ENCODE measurements at places on chromosomes 13 and 19. TPM values are rescaled to one million over a fixed set of nuclear protein-coding genes. Genes with fewer than 3 reads are reported as not detected.

SIGLEC8 gene
- total RNA-seq, result not detected

DNA sequence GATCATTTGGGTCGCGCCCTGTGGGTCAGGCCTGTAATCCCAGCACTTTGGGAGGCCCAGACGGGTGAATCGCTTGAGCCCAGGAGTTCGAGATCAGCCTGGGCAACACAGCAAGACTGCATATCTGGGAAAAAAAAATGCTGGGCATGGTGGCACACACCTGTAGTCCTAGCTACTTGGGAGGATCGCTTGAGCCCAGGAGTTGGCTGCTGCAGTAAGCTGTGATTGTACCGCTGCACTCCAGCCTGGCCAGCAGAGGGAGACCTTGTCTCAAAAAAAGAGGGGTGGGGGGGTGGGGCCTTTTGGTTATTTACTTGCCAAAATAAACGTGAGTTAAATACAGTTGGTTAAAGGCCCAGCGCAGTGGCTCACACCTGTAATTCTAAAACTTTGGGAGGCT, 9.8 kb upstream of the ZNF544 start:
- DNase-seq, result no peak

- no peak for DNase-seq
These were observed 532.0 kb downstream of the GPC6 start for GRCh38 chr13:93758575-93758974.

MEIS3 gene
- total RNA-seq, result 83.4 TPM

RNF113B gene
- not detected for total RNA-seq

FREM2 gene
- total RNA-seq, result 0.07 TPM

DNA sequence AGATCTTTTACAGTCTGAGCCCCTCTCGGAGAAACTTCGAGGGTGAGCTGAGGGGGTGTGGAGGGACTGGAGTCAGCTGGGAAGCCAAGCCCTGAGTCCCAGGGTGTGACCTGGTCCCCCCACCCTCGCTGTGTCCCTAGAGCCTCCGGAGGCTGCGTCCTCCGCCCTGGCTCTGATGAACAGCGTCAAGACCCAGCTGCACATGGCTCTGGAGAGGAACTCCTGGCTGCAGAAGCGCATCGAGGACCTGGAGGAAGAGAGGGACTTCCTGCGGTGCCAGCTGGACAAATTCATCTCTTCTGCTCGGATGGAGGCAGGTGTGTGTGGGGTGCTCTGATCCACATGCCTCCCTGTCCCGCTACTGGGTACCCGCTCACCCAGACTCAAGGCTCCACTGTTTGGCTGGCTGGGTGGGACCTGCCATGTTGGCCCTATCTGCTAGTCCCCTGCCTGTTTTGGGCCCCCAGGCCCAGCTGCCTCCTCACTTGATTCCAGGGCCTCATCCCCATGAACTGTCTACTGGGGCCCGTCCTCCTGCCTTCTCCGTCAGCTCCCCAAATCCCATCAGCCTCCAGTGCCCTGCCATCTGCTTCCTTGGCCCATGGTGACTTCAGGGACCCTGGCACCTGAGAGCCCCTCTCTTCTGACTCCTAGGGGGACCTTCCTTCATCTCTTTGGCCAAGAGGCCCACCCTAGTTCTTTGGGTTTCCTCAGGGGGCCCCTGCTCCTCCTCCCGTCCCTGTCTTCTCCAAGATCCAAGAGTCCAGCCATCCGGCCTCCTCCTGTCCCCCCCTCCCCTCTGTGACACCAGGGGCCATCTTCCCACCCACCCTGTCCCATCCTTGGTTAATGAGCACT, 1.5 kb downstream of the CCDC106 start:
- DNase-seq, result peak; percentile 74

DHDH gene
- not detected for total RNA-seq

YJEFN3 gene
- total RNA-seq, result 3.6 TPM

- no peak for DNase-seq
These were observed at the start of gene HOOK2 for GRCh38 chr19:12774588-12775555. Gene HOOK2, minus strand, starts transcription at chr19:12775552. Its CDS starts 103 bp downstream, at chr19:12775449.

TUBB4A gene
- 0.99 TPM for total RNA-seq
